ENCODE measurements at places on chromosomes 1 and 21.

GRCh38 chr1:204520834-204521709, 4.9 kb downstream of the MDM4 start:
- DNase-seq: peak; percentile 30

GRCh38 chr1:209743145-209743482, 12.7 kb upstream of the TRAF3IP3 start:
- no peak for DNase-seq

DNA sequence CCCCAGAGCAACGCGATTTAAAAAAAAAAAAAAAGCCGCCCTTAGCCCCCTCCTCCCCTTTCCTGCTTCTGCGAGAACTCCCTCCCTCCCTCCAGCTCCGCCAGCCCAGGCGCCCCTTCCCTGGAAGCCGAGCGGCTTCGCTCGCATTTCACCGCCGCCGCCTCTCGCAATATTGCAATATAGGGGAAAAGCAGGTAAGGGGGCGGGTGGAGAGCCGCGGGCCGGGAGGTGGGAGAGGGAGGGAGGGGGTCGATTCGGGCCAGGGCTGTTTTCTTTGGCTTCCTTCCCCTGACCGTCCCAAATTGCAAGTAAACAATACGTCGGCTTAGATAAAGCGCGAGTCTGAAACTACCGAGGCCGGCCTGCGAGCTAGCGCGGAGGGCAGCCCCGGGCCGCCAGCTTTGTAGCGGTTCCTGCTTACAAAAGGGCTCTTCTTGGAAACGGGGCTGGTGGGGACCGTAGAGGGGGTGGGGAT, 408 bp downstream of the LMO4 start:
- peak; percentile 28 for DNase-seq

- DNase-seq: no peak
These were observed 20.2 kb downstream of the SDC3 start for GRCh38 chr1:30888391-30888790.

GRCh38 chr1:79595931-79596330, 589.4 kb upstream of the ADGRL4 start:
- no peak for DNase-seq
